NCI-H2227 treated with DMSO at 0.1 percent for 48 hours (cell line): ENCODE measurements at places on chromosomes 1 and 21.
A peak's percentile ranks its signal among the peaks of the same experiment; 100 is the strongest.

- DNase-seq: no peak
Observed at GRCh38 chr1:228930479-228930957, 195.2 kb downstream of the RHOU start.

- DNase-seq: no peak
Observed at GRCh38 chr1:25146451-25146855, 85.8 kb downstream of the SYF2 start.

DNA sequence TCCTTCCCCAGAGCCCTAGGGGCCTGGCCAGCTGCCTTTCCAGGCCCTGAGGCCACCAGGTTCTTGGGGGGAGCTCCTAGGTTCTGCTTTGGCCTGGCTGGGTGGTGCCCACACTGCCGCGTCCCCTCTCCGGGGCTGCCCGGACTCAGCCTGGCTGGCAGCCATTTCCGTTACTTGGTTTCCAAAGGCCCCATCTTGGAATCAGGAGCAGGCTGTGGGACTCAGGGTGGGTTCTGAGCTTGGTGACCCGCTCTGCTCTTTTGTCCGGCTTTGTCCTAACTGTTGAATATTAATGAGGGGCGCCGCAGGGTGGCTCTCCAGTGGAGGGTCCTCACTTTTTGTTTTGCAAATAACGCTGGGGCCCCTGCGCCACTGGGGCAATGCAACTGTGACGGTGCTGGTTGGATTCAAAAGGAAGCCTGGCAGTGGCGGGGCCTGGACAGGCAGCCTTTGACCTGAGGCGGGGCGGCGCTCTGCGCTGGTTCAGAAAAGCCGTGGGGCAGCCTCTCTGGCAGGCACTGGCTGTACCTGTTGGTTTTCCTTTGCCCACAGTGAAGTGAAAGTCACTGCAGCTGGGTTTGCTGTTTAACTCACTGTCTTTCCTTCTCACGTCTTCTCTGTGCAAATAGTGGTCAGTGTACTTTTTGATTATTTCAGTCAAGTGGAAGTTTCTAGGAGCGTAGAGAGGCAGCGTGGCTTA is 20.2 kb downstream of the SKI start:
- no peak for DNase-seq

DNA sequence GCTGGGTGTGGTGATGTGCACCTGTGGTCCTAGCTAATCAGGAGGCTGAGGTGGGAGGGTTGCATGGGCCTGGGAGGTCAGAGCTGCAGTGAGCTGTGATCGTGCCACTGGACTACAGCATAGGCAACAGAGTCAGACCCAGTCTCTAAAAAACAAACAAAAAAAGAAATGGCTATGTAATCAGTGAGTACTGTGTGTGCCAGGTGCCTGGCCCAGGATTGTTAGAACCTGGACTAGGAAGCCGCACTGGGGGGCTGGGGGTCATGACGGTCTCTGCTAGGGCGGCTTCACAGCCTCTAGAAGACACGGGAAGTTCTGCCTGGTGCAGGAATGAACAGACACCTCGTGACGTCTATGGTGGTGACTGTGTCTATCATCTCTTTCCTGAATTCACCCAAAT is 8.5 kb downstream of the TMEM9 start:
- DNase-seq: no peak

DNA sequence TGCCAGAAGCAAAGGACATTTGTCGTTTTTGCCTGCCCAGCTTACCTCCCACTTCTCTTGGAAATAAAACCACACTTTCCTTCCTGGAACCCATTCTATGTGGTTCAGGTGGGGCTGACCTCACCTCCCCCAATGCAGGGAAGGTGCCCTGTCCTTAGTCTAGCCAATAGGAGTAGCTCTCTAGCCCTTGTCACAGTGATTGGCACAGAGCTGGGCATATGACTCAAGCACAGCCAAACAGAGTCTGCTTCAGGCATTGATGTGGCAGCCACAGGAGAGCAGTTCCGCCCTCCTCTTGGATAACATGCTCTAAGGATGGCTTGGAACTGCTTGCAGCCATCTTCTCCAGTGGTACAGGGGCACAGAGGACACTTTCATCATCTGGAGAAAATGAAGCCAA is 134.0 kb downstream of the LRIG2 start:
- DNase-seq: no peak

- DNase-seq: no peak
Observed at GRCh38 chr1:95631695-95632094, 397.7 kb downstream of the RWDD3 start.

GRCh38 chr1:203342192-203342940 is 8.6 kb downstream of the FMOD start:
- DNase-seq: no peak

- no peak for DNase-seq
Observed at GRCh38 chr1:192615055-192615454, 20.9 kb upstream of the RGS13 start.

DNA sequence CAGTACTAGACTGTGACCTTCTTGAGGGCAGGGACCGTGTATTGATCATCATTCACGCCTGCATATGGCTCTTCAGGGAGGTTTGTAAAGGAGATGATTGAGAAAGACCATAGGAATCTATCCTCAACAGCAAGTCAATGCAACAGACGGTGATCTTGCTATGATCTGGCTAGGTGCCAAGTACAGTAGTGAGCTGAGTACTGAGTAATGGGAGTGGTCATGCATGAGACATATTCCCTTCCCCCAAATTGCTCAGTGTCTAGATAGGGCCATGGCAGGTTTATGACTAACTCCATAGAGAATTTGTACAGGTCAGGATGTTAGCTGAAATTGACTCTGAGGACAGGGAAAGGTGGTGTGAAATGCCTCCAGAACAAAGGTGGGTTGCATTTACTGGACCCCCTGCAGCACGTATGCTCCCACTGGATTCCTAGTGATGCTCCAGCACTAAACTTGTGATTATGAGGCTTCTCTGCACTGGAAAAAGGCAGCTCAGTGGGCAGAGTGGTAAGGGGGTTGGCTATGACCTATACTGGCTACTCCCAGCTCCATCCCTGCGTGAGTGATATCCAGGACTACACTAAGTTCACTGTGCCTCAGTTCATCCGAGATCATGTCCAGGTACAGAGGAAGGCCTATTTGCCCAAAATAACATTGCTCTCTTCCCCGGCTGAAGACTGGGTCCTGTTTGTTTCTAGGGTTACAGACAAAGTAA is 37.2 kb downstream of the KCNJ6 start:
- no peak for DNase-seq

GRCh38 chr1:96722161-96722922 is 758 bp downstream of the PTBP2 start:
- peak; percentile 46 for DNase-seq

DNA sequence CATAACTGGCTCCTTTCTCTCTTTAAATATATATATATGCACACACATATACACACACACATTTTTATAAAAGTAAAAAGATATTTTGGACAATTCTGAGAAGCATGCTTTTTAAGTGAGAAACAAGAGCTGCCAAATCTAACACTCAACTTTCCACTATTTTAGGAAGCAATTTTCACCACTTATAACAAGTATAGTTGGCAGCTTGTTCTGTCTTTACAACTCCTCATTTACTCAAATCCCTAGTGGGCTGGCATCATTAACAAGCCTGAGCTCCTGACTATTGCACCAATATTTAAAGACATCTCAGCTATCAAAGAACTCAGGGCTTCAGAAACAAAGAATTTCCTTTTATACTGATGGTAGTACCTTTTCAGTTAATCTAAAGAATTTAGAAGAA is 76.6 kb downstream of the RAB3GAP2 start:
- DNase-seq: no peak

GRCh38 chr1:57894315-57894714 is 470.5 kb upstream of the DAB1 start:
- no peak for DNase-seq

GRCh38 chr1:184593597-184593996 is 161.1 kb downstream of the EDEM3 start:
- no peak for DNase-seq

DNA sequence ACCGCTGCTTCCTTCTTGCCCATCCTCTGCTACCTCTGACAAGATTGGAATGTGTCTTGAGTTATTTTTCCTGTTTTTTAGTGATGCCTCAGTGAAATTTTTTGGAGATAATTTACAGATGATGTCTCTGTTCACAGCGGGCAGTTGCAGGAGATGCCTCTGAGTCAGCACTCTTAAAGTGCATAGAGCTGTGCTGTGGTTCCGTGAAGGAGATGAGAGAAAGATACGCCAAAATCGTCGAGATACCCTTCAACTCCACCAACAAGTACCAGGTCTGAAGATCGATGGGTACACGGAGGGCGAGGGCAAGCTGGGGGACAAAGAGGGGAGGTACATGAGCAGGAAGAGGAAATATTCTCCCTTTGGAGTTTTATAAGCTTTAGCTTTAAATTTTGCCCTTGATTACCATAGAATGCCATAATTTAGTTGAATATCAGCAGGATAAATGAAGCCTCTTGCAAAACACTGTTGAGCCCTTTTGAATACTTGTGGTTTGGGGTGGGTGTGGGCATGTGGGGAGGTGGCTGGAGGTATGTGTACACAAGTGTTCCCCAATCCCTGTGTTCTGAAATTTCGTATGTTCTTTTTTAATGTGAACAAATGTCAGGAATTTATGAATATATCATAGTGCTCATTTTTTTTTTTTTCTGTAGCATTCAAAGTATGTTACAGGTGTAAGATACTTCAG is 19.8 kb downstream of the ATP1A1 start:
- DNase-seq: no peak

DNA sequence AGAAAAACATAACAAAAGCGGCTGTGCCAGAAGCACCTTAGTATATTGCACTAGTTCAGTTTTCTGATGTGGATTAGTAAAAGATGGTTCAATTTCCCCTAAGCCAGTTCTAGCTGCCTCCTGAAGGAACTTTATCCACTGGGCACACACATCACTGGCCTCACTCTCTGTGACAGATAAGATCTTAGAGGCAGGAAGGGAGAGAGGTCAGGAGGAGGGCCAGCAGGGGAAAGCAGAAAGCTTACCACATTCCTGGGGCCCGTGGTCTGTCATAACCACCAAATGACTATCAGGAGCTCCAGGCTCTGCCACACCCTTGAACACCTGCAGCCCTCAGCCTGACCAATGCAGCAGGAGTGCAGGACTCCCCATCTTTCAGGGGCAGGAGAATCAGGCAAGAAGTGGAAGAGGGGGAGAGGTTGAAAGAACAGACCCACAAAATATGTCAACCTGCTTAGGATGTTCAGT is 37.8 kb downstream of the LRRC71 start:
- DNase-seq: no peak

DNA sequence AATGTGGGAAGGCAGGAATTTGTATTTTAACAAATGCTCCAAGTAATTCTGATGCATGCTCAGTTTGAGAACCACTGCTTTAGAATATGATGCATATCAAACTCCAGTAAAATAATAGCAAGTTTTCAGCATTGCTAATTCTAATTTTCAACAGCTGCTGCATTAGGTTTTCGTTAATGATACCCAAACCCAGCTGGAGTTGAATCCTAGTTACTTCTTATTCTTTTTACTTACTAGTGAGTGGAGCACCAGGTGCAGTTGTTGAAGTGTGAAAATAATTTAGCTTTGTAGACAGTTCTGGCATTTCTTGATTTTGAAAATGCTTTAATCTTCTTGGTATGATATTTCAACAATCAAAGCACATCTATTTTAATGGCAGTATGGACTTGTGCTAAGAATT is 138.5 kb downstream of the HS2ST1 start:
- no peak for DNase-seq

DNA sequence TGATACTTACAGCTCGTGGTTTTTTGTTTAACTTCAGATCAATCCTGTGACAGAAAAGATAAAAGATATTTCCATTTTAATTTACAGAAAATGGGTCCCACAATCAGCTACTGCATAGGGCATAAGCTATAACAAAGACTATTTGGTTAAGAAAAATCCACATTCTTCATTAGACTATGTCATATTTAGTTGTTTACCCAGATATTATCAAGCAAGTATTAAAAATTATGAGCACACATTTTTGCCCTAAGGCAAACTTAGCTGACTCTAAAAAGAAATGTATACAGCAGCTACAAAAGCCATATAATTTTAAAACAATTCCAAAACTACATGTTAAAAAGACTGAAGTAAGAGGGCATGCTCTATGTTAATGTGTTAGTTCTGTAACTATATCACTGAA is 18.7 kb downstream of the MEAF6 start:
- no peak for DNase-seq

DNA sequence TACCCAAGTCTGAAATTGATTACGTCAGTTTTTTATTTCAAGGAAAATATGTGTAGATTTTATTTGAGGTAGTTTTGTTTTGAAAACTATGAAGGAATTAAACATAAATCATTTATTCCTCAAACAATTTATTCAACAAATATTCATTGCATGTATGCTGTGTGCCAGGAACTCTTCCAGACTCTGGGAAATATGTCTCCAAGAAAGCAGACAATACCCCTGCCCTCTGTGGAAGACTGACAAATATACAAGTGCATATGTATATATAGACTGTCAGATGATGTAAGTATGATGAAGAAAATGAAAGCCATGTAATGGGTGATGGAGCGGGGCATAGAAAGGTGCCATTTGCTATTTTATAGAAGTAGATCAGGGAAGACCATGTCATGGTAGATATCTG is 889.5 kb downstream of the USP25 start:
- DNase-seq: no peak

GRCh38 chr1:189986516-189986915 is 491.1 kb downstream of the BRINP3 start:
- no peak for DNase-seq

- no peak for DNase-seq
Observed at GRCh38 chr1:11311816-11312755, 39.1 kb downstream of the UBIAD1 start.

GRCh38 chr1:27872802-27873551 is 633 bp downstream of the THEMIS2 start:
- no peak for DNase-seq

- no peak for DNase-seq
Observed at GRCh38 chr1:17927952-17928351, 172.8 kb downstream of the ACTL8 start.

DNA sequence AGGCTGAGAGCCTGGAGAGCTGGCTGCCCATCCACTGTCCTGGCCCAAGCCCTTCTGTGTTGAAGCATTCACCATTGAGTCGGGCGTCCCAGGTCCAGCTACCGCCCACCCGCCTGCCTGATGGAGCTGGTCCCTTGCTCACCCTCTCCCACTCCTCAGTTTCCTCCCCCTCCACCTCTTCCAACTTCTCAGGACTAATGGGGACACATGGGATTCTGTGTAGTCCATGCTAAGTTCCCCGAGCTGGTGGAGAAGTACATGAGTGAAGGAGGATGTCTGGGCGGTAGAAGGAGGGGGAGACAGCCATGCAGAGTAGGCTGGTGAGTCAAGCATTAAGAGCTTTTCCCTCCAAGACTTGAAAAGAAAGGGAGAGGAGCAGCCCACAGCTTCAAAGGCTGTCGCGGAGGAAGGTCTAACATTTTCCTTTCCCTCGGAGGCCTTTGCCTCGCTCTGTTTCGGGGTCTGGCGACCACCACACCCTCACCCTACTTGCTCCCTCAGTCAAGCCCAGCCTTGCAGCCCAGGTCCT is 561 bp downstream of the SLC26A9 start:
- DNase-seq: no peak

DNA sequence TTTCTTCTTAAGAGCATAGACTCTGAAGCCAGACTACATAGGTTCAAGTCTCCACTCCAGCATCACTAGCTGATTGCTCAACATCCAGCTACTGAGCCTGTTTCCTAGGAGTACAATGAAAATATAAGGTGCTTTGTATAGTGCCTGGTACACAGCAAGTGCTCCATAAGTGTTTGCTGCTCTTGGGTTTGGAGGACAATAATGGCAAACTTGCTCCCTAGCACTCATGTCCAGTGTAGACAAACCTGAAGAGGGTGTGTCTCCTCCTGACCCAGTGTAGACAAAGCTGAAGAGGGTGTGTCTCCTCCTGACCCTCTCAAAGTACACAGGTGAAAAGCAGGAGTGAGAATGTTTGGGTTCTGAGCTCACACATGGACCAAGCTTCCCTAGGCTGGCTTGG is 10.5 kb upstream of the ECE1 start:
- no peak for DNase-seq

- DNase-seq: no peak
Observed at GRCh38 chr1:15444468-15445389, 6.5 kb downstream of the CTRC start.
